ENCODE measurements at places on chromosomes 12 and 14. TPM values are rescaled to one million over a fixed set of nuclear protein-coding genes. Genes with fewer than 3 reads are reported as not detected.

Gene TCL1B
- not detected for polyA plus RNA-seq

Gene PLEK2
- polyA plus RNA-seq = 1.1 TPM

Gene KLRC2
- polyA plus RNA-seq = not detected

Gene PTGER2
- 0.86 TPM for polyA plus RNA-seq

Gene PLEKHH1
- 1.00 TPM for polyA plus RNA-seq

Gene SPATA7
- 13.3 TPM for polyA plus RNA-seq

Gene DNAH10
- polyA plus RNA-seq = not detected

Gene SALL2
- 15.1 TPM for polyA plus RNA-seq

Gene JAG2
- polyA plus RNA-seq = 36.4 TPM

Gene TMEM179
- 0.53 TPM for polyA plus RNA-seq

Gene C12orf75
- polyA plus RNA-seq = 8.7 TPM

DNA sequence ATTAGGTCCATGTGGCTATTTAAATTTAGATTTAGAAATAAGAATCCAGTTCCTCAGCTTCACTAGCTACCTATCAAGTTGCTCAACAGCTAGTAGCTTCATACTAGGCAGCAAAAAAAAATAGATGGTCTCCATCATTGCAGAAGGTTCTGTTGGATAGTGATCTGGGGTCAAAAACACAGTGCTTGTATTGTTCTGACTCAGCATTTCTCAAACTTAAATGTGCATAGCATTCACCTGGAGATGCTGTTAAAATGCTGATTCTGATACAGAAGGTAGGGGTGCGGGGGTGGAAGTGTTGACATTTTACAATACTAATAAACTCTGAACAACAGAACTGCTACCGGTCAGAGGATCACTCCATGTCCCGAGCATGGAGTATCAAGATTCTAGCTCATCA lies 51.3 kb downstream of the PRICKLE1 start:
- DNase-seq = no peak

- DNase-seq = peak; percentile 23
Measured at GRCh38 chr12:46830731-46831334, 5.0 kb upstream of the SLC38A4 start.

DNA sequence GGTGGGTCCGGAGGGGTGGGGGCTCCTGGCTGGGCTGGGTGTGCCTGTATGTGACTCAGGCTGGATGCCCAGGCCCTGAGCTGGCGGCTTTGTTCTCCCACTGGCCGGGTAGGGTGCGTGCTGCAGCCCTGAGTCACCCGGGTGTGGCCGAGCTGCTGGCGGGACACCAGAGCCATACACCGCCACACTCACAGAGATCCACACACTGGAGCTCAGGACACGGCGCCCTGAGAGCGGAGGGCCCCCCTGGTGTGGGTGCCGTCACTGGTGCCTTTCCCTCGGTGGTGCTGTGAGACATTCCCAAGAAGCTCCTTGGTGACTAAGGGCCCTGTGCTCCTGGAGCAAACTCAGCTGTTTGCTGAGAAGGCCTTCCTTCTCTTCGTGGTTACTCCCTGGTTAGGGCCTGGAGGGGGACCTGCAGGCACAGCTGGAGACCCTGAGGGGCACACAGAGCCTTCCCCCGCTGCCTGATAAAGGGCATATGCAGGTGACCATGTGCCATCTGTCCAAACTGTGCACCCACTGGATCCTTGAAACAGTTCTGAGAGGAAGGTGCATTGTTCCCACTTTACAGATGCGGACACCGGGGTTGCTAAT lies 44.3 kb downstream of the KRT80 start:
- DNase-seq = peak; percentile 42

GRCh38 chr12:121799842-121800693 lies 3.7 kb upstream of the SETD1B start:
- DNase-seq = peak; percentile 73

DNA sequence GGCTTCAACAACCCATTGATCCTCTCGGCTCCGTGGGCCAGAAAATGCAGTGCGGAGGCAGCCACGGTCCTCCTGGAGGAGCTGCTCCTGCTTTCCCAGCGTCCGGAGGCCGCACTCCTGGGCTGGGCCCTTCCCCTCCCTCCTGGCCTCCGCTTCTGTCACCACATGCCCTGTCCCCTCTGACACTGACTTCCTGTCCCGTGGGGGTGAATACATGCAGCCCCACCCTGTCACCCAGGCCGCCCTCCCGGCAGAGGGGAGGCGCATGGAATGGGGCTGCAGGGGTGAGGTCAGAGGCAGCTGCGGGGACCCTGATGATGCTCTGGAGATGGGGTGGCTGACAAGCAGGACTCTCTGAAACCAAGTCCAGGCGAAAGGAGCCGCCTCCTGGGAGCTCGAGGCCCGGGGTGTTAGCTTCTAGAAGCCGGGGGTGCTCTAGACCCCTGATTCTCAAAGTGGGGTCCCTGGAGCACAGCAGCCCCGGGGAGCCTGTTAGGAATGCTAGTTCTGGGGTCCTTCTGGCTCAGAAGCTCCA lies 32.2 kb downstream of the NOC4L start:
- DNase-seq = no peak

GRCh38 chr12:13011098-13011497 lies 11.0 kb upstream of the HEBP1 start:
- no peak for DNase-seq

DNA sequence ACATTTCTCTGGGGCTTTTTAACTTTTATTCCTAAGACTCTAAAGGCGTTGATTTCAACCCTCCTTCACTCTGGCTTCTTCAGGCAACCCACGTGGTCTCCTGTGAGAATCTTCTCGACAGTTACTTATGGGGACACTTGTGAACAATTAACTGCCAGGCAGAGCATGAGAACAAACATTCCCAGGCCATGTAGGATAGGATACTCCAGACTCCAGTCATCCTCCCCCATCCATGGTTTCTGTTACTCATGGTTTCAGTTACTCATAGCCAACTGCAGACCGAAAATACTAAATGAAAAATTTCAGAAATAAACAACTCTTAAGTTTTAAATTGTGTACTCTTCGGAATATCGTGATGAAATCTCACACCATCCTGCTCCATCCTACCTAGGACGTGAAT lies 19.5 kb downstream of the GPR68 start:
- no peak for DNase-seq

GRCh38 chr12:92206596-92206995 lies 61.0 kb upstream of the BTG1 start:
- no peak for DNase-seq

- DNase-seq = no peak
Measured at GRCh38 chr14:67493092-67493717, 4.7 kb upstream of the TMEM229B start.

- DNase-seq = no peak
Measured at GRCh38 chr12:116257215-116257614, 20.3 kb downstream of the MED13L start.

DNA sequence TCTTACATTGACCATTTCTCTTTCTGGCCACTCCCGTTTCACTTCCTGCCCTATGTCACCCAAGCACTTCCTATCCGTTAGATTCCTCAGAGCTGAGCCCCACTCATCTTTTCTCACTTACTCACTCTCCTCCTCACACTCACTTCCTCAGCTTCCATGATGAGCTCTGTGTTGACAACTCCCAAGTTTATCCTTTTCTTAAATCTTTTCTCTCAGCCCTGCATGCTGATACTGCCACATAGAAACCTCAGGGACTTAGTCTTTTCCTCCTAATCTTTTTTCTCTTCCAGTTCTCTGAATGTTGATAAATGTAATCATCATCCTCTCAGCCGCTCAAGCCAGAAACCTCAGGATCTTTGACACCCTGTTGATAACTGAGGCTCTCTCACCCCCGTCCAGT lies 99.6 kb downstream of the ANO6 start:
- no peak for DNase-seq

DNA sequence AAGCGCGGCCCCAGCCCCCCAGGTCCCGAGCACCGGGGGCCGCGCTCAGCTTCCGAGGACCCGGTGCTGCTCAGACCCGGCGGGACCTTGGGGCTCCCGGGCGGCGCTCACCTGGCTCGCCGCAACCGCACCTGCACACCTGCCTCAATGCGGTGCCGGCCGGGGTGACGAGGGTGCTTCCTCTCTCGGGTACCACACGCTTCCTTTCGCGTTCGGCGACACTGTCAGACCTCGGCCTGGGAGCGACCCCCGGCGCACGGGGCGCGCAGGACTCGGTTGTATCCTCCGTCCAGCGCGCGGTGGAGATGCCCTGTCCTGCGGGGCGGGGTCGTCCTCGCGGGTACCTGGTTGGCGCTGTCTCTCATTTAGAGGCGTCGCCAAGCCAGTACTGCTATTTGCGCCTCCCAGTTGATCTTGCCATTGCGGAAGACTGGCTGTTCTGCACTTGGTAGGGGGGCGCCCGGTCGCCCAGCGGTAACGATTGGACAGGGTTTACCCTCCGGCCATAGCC lies 718 bp downstream of the PACS2 start:
- DNase-seq = no peak

DNA sequence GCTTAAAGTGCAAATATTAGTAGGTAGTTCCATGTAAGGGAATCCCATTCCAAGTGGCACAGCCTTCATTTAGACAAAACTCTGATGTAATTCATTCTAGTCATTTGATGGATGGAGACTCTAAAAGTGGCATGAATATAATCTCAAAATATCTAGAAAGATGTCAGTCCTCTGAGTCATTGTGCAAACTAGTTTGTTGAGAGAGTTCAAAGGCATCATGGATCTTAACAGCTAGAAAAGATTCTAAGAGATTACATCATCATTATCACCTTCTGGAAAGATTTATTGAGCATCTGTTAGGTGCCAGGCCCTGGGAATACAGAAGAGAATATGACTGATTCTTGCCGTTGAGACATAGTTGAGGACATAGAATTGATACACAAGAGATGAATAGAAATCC lies 30.7 kb downstream of the CRADD start:
- no peak for DNase-seq

DNA sequence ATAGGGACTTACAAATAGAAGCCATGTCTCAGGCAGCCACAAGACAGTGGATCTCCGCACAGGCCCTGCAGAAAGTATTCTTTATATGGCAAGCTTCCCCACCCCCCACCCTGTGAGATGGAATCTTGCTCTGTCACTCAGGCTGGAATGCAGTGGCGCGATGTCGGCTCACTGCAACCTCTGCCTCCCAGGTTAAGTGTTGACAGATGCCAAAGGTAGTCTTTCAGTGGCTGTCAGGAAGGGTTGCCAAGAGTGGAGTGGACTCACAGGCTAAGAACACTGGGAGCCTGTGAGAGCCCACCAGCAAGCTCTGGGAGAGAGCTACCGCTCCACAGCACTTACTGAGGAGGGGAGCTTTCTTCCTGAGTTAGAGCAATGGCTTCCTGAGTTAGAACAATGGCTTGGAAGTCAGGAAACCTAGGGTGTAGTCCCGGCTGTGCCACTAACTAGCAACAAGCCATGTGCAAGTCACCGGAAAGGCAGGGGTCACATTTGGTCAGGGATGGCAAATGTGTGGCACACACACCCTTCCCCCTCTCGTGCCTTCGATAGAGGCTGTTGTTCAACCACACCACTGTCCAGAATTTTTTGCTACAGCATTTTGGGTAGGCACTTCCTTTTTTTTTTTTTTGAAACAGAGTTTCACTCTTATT lies 2.6 kb downstream of the RNASE1 start:
- DNase-seq = no peak

DNA sequence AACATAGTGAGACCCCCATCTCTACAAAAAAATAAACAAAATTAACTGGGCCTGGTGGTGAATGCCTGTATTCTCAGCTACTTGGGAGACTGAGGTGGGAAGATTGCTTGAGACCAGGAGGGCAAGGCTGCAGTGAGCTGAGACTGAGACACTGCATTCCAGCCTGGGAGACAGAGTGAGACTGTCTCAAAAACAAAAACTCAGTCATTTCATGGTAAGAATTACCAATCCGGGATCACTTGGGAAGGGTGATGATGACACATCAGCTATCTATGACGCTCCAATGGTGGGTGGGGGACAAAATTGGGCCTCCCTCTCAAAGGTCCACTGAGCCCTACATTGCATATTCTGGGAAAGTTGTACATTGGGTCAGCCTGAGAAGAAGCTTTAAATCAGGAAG lies 47.7 kb downstream of the SERPINA3 start:
- no peak for DNase-seq

- DNase-seq = no peak
Measured at GRCh38 chr14:70515811-70516210, 19.0 kb downstream of the ADAM20 start.

GRCh38 chr14:96166461-96167223 lies 38.0 kb upstream of the BDKRB2 start:
- no peak for DNase-seq

- no peak for DNase-seq
Measured at GRCh38 chr14:22218728-22219127, 370.3 kb downstream of the DAD1 start.

GRCh38 chr14:36672095-36672494 lies 10.4 kb downstream of the PAX9 start:
- DNase-seq = no peak

DNA sequence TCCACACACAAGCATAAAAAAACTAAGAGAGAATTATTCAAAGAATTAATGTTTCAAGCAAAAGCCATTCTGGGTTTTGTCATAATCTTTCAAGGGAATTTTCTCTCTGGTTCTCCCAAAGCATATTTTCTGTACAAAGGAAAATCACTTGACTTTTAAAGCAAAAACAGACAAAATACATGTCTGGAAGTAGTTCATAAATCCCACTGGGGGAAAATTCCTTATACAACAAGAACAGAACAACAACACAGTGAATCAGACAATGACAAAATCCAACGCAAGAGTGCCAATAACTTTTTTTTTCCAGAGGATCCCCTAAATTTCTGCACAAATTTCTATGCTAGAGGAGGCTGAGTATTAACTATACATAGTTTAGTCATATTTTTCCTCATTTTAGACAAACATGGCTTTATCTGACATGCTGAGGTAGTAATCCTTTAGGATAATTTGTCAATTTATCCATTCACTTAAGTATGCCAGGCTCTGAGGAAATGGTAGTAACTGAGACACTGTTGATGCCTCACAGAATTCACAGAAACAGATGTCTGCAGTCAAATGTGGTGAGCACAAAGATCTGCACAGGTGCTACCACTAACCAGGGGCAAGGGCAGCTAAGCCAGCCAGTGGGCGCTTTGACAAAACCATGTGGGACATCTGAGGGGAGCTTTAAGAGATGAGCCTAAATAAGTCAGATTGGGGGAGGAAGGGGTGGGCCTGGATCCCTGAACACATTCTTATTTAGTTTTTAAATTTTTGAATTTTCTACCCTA lies 38.0 kb downstream of the GRIP1 start:
- DNase-seq = peak; percentile 16

- peak; percentile 89 for DNase-seq
Measured at GRCh38 chr14:26996246-26996645, 398.4 kb upstream of the NOVA1 start.

- no peak for DNase-seq
Measured at GRCh38 chr12:78914859-78915331, 50.3 kb downstream of the SYT1 start.

- DNase-seq = no peak
Measured at GRCh38 chr12:59695379-59695778, 99.5 kb downstream of the SLC16A7 start.
